ENCODE measurements at places on chromosomes 12 and 14.

DNA sequence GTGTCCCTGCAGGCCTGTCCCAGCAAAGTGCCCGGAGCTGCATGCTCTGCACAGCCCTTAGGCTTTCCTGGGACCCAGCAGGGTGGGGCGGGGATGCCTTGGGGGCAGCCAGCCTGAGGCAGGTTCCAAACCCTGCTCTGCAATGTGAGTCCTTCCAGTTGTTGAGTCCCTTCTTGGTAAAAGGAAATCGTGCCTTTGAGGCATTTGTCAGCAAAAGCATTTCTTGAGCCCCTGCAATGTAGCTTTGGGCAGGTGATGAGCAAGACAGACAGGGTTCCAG is 38.1 kb upstream of the TRAF3 start:
- no peak for DNase-seq

DNA sequence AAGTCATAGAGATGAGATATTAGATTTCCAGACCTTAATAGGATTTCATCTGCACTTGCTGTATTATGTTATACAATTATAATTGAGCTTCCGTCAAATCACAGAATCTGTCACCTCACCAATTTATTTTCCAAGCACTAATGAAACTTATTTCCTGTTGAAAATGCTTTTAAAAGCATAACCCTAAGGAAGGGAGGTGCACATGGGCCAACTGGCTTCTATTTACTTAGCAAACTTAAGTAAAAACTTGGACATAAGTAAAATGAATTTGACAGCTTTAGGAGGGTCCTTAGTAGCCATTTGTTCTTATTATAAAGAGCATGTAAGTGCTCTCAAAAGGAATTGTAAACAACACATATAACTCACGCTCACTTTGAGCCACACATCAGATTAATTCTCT is 462.2 kb upstream of the TMPO start:
- no peak for DNase-seq

GRCh38 chr12:96994900-96995299 is 87.8 kb downstream of the NEDD1 start:
- DNase-seq: no peak

GRCh38 chr12:24561882-24562770 is 386.8 kb downstream of the BCAT1 start:
- peak; percentile 24 for DNase-seq

GRCh38 chr12:5197656-5198055 is 154.0 kb downstream of the KCNA5 start:
- no peak for DNase-seq
